Smooth muscle cell of bladder (primary cell): ENCODE measurements at places on chromosomes 1 and 21. TPM values are rescaled to one million over a fixed set of nuclear protein-coding genes. Genes with fewer than 3 reads are reported as not detected.

MX2 gene
- total RNA-seq: 2.0 and 2.6 TPM in 2 replicates

BEND5 gene
- total RNA-seq: 0.18 TPM in 1 of 2 replicates, not detected in the other

RGS7 gene
- total RNA-seq: under 0.01 TPM in 2 replicates

IGSF3 gene
- under 0.01 and 0.18 TPM in 2 replicates for total RNA-seq

PRR9 gene
- total RNA-seq: not detected in 2 replicates

MNDA gene
- total RNA-seq: not detected in 2 replicates

ELAVL4 gene
- under 0.01 TPM in 2 replicates for total RNA-seq

HFM1 gene
- total RNA-seq: 0.43 and 0.55 TPM in 2 replicates

AUNIP gene
- total RNA-seq: 0.28 TPM in 2 replicates

OR2M5 gene
- not detected in 2 replicates for total RNA-seq

PDC gene
- 0.28 TPM in 1 of 2 replicates, not detected in the other for total RNA-seq

DYNLT5 gene
- 0.71 and 0.74 TPM in 2 replicates for total RNA-seq

SLC30A7 gene
- total RNA-seq: 26.3 and 28.8 TPM in 2 replicates

BRINP3 gene
- total RNA-seq: not detected in 2 replicates

TAL1 gene
- under 0.01 TPM in 2 replicates for total RNA-seq

LCE2A gene
- total RNA-seq: not detected in 2 replicates

KCNQ4 gene
- under 0.01 TPM in 1 of 2 replicates, not detected in the other for total RNA-seq

LORICRIN gene
- total RNA-seq: not detected in 2 replicates

BSND gene
- total RNA-seq: not detected in 2 replicates

LYPLA2 gene
- 29.3 and 36.1 TPM in 2 replicates for total RNA-seq

GLMN gene
- total RNA-seq: 7.7 and 8.0 TPM in 2 replicates

OR2G6 gene
- total RNA-seq: not detected in 2 replicates

SYCP1 gene
- not detected in 2 replicates for total RNA-seq

USP24 gene
- 31.9 and 32.4 TPM in 2 replicates for total RNA-seq

RHD gene
- not detected in 2 replicates for total RNA-seq

TEDDM1 gene
- total RNA-seq: not detected in 2 replicates

TSTD1 gene
- total RNA-seq: 16.9 and 27.3 TPM in 2 replicates

HEATR1 gene
- total RNA-seq: 18.9 and 24.1 TPM in 2 replicates

ARHGEF19 gene
- total RNA-seq: 3.7 and 5.5 TPM in 2 replicates

SHISAL2A gene
- not detected in 2 replicates for total RNA-seq

RPE65 gene
- not detected in 2 replicates for total RNA-seq

MRPL24 gene
- 65.1 and 66.7 TPM in 2 replicates for total RNA-seq

TMPRSS3 gene
- total RNA-seq: not detected in 2 replicates

SIPA1L2 gene
- 17.2 and 19.2 TPM in 2 replicates for total RNA-seq
